ENCODE measurements at places on chromosomes 1 and 21.

- no peak for DNase-seq
These were observed 40.2 kb upstream of the NHLH2 start for GRCh38 chr1:115880981-115881672.

GRCh38 chr21:26572702-26573381, at the start of gene CYYR1:
Gene CYYR1, minus strand, starts transcription at chr21:26573286. Its CDS starts 346 bp downstream, at chr21:26572940.
- DNase-seq: no peak

DNA sequence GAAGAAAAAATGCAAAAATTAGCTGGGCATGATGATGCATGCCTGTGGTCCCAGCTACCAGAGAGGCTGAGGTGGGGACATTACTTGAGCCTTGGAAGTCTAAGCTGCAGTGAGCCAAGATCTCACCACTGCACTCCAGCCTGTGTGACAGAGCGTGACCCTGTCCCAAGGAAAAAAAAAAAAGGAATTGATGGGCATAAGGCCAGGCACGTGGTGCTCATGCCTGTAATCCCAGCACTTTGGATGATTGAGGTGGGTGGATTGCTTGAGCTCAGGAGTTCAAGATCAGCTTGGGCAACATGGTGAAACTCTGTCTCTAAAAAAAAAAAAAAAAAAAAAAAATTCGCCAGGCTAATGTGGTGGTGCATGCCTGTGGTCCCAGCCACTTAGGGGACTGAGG, 55.8 kb upstream of the ATP2B4 start:
- DNase-seq: no peak

GRCh38 chr1:232954594-232955365, 4.4 kb downstream of the NTPCR start:
- no peak for DNase-seq

- DNase-seq: no peak
These were observed 30.1 kb upstream of the PCBP3 start for GRCh38 chr21:45613396-45613795.

DNA sequence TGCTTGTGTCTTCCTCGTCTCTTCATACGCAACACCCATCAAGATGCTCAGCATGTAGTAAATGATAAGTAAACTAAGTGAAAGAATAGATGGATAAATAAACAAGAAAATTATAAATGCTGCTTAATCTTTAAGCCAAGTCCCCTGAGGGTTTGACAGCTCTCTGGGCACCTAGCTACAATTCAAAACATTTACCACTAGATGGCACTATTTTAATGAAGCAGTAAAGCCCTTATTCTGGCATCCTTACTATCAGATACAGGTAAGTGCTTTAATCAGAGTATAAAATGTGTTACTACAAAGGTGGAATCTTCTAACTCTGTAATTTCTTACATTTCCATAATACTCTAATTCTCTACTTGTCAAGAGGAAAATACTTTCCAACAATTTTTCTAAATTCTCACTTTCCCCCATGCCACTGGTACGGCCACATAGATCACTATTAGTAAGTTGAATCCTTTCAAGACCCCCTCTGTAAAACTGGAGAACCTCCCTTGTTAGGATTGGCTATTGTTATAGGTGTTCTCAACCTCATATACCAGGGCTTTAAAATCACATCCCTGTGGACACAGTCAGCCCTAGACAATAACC, 137.8 kb downstream of the BARHL2 start:
- DNase-seq: no peak

- DNase-seq: no peak
These were observed 16.7 kb downstream of the HSD11B1 start for GRCh38 chr1:209721323-209721722.

- no peak for DNase-seq
These were observed 301.7 kb upstream of the PROX1 start for GRCh38 chr1:213685992-213686582.

DNA sequence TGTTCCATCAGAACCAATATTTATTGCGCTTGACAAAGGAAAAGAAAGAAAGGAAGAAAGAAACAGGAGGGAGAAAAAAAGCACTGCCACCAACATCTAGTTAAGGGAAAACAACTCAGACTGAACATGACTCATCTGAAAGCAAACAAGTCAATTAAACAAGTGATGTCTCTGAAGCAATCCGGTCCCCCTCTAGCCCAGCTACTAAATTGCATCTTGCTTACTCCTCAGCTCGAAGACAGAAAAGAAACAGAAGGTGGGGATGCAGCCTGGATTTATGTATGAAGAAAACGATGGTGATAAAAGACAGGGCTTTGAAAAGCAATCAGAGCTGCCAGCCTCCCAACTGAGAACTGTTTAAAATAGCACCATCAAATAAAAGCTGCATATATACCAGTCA, 188.2 kb downstream of the OMA1 start:
- DNase-seq: no peak

GRCh38 chr1:107952989-107953388, 12.0 kb downstream of the VAV3 start:
- DNase-seq: no peak

DNA sequence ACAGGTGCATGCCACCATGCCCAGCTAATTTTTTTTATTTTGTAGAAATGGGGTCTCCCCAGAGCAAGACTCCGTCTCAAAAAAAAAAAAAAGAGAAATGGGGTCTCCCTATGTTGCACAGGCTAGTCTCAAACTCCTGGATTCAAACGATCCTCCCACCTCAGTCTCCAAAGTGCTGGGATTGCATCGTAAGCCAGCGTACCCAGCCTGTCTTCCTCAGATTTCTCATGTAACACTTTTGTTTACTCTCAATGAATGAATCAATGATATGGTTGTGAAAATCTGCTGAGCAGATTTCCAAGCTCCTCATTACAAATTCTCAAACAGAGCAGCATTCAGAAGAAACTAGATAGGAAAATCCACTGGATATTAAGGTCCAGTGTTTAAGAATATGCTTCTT, 6.6 kb downstream of the CMPK1 start:
- no peak for DNase-seq

DNA sequence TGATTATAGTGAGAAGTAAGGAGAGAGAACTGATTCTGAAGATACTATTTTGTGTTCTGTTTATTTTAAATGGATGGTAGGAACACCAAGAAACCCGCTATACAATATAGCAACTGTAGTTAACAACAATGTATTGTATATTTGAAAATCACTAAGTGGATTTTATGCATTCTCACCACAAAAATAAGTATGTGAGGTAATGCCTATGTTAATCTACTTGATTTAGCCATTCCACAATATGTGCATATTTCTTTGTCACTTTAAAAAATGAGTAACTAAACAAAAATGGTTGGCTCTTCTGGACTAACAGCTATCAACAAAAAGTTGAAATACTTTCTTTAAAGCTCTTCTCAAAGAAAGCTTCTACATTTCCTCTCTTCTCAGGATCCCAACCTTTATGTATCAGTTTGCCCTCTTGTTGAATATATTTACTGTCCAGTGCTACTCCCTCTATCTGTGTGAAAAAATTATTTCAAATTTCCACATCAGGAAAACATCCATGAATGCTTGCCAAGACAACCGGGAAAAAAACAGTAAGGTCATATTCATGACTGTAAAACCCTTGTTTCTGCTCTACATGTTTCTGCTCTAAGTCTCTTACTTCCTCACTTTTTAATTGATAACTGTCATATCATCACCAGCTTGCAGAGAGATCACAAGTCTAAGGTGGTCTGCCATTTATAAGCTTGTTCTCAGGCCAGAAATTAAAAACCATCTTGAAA, 27.0 kb downstream of the CLCA4 start:
- no peak for DNase-seq

DNA sequence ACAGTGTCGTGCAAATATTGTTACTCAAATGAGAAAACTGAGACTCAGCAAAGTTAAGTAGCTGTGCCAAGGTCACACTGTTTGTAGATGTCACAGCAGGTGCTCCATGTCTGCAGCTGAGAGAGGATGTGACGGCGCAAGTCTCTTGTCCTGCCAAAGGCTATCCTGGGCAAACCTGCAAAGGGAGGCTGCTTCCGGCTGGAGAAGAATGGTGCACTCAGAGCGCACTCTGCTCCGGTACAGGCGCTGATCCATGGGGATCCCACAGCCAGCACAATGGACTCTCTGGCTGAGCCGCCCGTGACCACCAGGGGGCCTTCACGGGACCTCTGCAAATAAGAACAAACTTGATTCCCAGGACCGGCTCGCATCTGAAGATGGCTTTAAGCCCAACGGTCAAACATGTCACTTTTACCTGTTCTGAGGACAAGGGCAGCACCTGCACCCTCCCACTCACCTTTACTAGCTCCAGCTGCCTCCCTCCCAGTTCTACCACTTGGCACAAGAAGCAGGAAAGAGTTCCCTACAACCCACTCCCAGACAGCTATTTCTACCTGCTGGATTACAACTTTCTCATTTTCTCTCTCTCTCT, 21.9 kb downstream of the RD3 start:
- DNase-seq: peak; percentile 25

- no peak for DNase-seq
These were observed 3.8 kb downstream of the WNT4 start for GRCh38 chr1:22139066-22139594.

GRCh38 chr1:83959824-83960498, 39.0 kb downstream of the TTLL7 start:
- DNase-seq: no peak

DNA sequence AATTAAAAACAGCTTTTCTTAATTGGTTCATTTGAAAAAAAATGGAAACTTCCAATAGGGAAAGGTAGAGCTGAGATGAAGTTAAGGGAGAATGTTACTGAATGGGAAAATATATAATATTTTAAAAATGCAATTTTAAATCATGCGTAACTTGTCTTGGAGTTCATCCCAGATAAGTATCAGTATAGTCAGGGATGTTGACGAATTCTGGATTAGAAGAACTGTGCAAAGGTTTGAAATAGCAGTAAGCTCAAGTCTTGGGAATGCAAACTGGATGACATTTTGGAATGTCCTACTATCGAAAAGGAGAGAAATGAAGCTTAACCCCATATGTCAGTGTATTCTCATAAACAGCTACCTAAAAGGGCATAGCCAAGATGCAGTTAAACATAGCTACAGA, 4.0 kb upstream of the ST6GALNAC3 start:
- no peak for DNase-seq

- DNase-seq: no peak
These were observed 10.4 kb upstream of the KLF17 start for GRCh38 chr1:44108241-44108640.

DNA sequence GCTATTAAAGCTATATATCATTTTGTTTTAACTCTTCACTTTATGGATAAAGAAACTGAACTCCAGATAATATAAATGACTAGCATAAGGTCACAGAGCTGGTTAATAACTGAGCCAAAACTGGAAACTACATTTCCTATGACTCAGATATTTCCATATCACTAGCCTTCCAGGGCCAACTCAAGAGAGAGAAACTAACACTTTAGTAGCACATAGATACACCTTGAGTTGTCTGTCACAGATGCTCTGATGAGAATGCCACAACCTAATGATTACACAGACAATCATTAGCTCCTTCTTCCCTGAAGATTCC, 40.7 kb downstream of the NME7 start:
- DNase-seq: no peak

DNA sequence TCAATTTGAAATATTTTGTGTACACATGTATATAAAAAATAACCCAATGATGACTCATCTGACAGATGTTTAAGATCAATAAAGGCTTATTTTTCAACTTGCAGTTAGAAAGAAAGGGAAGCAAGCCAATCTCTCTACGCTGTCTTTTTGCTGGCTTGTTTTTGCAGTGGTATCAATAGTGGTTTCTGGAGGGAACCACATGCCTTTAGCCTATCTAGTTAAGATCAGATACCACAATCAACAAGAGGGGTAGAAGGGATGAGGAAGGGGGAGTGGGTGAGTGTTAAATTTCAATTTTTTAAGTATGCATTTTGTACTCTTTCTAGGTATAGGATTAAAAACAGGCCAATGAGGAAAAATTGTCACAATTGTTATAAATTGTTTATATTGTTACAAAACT, 276.2 kb downstream of the KCNH1 start:
- DNase-seq: no peak

DNA sequence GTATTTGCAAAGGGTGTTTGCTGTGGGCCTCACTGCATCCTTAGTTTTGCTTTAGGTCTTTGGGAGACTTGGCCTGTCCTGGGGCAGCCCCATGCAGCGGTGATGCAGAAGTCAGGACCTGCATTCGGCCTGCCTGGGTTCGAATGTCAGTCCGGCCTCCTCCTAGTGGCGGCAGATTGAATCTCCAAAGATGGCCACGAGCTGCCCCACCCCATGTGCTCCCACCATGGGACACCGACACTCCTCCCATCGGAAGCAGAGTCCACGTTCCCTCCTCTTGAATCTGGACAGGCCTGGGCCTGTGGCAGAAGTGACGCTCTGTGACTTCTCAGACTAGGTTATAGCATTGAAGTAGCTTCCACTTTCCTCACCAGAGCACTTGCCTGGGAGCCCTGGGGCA, 16.3 kb upstream of the NPPB start:
- DNase-seq: no peak

DNA sequence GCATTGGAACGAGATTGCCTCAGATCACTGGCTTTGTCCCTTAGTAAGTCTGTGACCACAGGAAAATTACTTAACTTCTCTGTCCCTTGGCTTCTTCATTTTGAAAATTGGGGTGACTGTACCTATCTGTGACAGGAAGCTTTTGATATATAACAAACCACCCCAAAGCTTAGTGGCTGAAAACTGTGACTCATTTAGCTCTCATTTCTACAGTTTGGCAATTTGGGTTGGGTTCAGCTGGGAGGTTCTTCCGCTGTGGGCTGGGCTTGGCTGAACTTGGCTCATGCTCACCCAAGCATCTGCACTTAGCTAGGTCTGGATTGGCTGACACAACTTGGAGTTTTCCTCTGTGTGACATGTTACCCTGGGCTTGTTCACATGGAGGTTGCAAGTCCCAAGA, 14.0 kb downstream of the C1orf94 start:
- DNase-seq: no peak

DNA sequence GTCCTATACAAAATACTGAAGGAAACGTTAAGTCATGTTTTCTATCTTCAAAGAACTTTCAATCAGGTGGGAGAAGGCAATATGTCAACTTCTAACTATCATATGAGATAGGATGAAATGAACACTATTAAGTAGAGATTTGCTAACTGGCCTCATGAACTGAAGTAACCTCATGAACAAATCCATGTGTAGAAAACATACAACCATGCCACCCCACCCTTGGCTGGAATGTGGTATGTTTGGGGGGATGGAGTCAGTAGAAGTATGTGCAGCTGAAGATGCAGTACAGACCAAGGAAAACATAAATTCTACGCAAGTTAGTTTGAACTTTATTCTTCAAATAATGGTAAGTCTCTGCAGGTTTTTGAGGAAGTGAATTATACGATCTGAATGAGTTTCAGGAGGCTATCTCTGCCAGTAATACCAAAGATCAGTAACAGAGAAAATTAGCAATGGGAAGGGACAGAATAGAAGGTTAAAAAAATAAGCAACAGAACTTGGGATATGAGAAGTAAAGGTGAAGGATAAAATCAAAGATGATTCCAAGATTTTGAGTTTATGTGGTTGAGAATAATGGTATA, 4.5 kb downstream of the TRMT1L start:
- no peak for DNase-seq

- DNase-seq: no peak
These were observed 35.4 kb upstream of the AGPAT3 start for GRCh38 chr21:43829575-43830119.
